Choroid plexus epithelial cell (primary cell): ENCODE measurements at places on chromosomes 13 and 19.

GRCh38 chr13:87792878-87793277, 121.7 kb downstream of the SLITRK5 start:
- no peak for DNase-seq

DNA sequence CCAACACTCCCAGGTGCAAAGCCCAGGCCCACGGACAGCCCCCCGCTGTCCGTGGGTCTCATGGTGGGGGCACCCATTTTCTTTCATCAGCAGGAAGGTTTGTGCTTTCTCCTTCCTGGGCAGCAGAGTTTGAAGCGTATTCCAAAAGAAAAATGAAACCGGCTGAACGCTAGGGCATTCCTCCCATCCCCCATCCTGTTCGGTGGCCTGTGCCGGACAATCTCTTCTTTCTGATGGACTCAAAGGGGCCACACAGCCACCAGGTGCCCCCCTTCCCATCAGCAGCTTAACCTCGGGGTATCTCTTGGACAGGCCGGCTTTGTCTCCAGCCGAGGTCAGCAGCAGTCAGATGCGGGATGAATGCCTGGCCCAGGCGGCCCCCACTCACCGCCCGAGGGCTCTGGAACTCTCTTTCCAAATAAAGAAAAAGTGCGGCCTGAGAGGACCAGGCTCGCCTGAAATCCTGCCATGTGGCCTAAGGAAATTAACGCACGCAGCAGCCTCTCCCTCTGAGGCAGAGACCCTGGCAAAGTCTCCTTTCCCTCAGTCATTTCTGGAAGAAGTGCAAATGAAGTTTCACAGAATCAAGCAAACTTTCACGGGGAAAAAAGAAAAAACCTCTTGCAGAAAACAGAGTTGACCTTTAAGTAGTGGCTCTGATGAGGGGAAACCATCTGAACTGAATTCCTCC, 67.8 kb downstream of the RASA3 start:
- DNase-seq, result peak; percentile 60

DNA sequence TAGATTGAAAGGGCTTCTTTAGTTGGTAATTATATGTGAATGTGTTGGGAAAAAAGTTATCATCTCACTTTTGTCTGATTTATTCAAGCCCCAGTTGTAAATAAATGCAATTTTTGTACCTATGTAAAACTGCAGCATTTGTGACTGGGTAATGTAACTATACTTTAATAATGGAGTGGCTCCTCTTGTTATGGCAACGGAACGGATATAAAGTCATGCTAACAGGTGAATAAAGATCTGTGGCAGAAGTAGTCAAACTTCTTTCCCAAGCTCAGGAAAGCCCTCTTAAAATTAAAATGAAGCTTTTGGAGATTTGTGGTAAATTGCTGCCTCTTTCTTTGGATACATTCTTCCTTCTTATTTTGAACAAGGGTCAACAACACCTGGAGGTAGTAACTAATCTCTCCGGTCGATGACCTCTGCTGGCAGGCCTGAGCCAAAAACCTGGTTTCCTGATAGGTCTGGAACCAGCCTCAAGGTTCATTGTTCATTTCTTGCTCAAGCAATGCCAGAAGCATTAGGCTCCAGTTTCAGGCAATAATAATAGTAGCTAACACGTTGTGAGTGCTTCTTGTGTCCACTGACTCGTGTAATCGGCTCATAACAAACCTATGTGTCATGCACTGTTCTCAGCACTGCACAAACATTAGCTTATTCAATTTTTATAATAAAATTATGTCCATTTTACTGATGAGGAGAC, 313.4 kb upstream of the DACH1 start:
- peak; percentile 58 for DNase-seq

DNA sequence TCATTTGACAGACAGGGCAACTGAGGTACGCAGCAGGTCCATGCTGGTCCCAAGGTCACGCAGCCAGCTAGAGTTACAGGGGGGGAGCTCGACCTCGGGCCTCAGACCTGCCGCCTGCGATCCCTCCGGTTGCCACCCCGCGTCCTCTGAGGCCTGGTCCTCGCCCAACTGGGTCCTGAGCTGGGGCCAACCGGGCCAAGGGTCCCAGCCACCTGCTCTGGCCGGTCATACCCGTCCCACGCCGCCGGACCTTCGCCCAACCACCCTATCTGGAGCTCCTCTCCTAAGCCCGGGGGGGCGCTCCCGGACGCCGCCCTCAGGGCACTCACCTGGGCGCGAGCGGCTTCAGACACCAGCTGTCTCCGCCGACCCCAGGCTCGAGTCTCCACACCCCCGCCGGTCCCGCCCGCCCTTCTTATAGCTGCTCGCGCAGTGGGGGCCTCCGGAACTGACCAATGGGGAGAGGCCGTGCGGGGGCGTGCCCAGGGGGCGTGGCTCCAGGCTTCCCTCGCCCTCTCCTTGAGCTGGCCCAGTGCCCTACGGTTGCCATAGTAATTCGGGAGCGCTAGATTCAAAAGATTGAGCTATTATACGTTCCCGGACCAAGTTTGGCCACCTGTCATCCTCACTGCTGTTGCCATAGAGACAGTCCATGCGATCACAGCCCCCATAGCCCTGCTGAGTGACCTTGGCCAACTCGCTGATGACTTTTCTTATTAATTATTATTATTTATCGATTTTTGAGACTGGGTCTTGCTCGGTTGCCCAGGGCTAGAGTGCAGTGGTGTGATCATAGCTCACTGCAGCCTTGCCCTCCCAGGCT, at the start of gene PLIN5:
TSS of gene PLIN5 (minus strand) at position 389 of the 823 bp plus-strand sequence. CDS start 1,150 bp downstream, outside the sequence.
- peak; percentile 65 for DNase-seq

DNA sequence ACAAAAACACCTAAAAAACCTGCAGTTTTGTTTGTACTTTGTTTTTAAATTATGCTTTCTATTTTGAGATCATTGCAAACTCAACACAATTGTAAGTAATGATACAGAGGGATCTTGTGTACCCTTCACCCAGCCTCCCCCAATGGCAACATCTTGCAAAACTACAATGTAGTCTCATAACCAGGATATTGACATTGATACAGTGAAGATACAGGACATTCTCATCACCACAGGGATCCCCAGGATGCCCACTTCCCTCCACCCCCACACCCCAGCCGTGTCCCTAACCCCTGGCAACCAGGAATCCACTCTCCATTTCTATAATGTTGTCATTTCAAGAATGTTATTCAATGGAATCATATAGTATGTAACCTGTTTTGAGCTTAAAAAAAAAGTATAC, 10.3 kb upstream of the C5AR2 start:
- no peak for DNase-seq

DNA sequence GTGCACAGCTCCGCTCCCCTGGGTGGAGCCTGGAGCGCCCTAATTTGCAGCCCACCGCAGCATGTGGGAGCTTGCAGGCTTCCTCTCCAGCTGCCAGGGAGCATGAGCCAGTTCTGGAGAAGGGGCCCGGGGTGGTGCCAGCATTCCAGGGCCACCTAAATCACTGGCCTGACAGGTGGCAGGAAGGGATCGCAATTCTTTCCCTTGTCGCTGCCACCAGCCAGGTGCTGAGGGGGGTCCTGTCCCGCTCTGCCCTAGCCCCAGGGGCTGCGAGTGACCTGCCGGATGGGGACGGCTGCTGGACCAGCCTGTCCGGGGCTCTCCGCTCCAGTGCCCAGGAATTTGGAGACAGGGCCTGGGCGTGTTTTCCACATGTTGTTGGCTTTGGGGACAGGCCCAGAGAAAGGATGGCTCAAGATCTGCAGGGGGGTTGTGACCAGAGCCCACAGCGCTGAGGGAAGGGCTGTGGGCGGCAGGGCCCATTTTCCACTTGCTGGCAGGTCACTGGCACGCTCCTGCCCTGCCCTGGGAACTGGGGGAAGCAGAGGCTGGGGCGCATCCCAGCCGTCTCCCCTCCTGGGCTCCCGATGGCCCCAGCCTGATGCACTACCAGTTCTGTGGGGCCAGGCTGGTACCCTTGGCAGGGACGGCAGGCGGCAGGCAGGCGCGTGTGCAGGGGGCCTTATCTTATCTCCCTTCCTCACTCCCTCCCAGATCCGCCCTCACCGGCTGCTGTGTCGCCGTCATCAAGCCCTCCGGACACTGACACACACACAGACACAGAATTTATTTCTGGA, 9.5 kb downstream of the NDUFA11 start:
- DNase-seq, result no peak

DNA sequence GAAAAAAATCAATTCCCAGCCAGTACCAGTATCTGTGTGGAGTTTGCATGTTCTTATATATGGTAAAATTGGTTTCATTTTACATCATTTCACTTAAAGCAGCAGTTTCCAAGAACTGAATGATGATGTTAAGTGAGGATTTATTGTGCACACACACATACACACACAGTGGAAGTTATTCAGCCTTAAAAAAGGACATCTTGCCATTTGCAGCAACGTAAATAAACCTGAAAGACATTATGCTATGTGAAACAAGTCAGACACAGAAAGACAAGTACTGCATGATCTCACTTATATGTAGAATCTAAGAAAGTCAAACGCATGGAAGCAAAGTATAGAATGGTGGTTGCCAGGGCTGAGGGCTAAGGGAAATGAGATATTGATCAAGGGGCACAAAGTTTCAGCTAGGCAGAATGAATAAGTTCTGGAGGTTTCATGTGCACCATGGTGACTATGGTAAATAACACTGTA, 5.3 kb downstream of the SIGLECL1 start:
- no peak for DNase-seq

- no peak for DNase-seq
Observed at GRCh38 chr19:38661136-38661535, 13.7 kb downstream of the ACTN4 start.

DNA sequence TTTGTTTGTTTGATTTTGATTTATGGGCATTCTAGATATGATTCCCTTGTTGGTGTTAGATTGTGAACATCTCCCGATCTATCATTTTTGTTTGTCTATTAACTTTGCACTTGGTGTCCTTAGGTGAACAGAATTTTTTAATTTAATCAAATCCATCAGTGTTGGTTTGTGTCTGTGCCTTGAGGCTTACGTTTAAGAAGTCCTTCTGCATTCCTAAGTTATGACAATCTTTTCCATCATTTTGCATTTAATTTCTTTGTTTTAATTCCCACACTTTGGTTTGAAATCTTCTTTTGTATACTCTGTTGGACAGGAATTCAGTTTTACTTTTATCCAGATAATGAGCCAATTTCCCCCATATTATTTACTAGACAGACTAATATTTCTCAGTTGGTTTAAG, 421.7 kb downstream of the HS6ST3 start:
- DNase-seq, result no peak

GRCh38 chr19:56966225-56966696, 125.7 kb upstream of the PEG3 start:
- DNase-seq, result no peak

DNA sequence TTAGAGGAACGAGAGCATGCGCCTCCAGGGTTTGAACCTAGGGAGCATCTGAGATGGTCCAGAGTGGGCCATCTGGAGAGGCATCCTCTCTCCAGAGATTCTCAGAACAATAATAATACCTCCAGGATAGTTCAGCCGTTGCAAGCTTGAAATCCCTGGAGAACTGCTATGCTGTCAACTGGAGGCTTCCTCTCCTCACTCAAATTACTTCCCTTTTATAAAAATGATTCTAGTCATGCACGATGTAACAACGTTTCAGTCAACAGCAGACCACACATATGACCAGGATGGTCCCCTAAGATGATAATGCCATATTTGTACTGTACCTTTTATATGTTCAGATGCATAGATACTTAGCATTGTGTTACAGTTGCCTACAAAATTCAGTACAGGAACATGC, 108.7 kb downstream of the SHISA2 start:
- no peak for DNase-seq

DNA sequence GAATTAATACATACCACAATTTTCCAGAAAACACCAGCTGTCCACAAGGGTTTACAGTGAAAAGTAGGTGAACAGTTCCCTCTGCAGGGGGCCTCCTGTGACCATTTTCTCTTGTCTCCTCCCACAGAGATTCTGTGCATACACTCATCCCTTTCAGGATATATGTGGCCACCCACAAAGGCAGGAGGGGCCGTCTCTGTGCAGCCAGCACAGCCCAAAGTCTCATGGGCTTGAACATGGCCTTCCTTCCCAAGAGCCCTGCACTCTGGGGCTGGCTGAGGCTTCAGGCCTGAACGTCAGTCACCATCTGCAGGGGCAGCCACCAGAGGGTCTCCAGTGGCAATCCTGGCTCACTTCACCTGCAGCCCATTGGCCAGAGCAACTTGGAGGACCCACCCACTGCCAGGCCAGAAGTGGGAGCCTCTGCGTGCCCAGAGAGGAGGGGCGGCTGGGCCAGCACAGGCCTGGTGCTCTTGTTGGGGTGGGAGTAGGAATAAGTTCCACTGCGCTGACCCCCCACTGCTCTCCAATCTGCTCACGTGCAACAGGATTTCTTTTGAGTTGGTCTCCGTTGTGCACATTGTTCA, 25.1 kb downstream of the TMEM161A start:
- DNase-seq, result peak; percentile 79

- no peak for DNase-seq
Observed at GRCh38 chr19:3826163-3826562, 40.0 kb upstream of the MATK start.

DNA sequence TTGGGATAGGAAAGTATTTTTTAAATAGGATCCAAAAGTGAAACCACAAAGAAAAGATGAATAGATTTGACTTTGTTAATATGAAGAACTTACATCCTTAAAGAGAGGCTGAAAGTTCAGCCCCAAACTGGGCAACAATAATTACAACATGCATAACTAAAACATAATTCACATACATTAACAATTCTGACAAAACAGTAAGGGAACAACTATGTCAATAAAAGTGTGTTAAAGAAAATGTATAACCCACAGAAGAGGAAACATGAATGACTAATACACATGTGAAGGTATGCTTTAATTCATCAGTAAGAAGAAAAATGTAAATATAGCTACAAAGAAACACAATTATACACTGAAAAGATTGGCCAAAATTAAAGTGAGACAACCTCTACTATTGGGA, 1597.6 kb upstream of the MIR17HG start:
- no peak for DNase-seq

DNA sequence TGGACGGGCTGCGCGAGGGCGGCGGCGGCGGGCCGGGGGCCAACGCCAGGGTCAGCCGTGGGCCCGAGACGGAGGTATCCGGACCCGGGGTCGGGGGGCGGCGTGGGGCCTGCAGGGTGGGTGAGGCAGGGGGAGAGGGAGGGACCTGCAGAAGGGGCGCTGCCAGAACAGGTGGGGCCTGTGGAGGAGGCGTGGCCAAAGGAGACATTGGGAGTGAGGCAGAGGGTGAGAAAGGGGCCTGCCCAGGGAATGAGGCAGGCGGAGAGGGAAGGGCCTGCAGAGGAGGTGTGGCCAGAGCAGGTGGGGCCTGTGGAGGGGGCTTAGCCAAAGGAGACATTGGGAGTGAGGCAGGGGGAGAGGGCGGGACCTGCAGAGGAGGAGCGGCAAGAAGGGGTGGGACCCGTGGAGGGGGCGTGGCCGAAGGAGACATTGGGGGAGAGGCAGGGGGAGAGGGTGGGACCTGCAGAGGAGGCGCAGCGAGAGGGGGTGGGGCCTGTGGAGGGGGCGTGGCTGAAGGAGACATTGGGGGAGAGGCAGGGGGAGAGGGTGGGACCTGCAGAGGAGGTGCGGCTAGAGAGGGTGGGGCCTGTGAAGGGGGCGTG, 4.2 kb downstream of the PRR36 start:
- DNase-seq, result peak; percentile 28

DNA sequence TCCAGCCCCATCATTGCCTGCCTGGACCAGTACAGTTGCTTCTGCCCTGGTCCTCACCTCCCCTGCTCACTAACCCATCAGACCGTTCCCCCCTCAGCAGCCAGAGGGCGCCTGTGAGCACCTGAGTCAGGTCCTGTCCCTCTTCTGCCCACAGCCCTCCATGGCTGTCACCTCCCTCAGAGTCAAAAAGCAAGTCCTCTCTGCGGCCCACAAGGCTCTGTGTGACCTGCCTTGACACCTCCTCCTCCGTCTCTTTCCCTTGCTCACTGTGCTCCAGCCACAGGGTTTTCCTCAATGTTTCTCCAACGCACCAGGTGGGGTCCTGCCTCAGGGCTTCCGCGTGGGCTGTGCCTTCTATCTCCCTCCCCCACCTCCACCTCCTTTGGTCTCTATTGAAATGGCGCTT, 29.4 kb upstream of the PTPRS start:
- DNase-seq, result peak; percentile 56
